Breast epithelium (tissue), 4 donors: ENCODE measurements at places on chromosomes 4 and X. TPM values are rescaled to one million over a fixed set of nuclear protein-coding genes. Genes with fewer than 3 reads are reported as not detected.
A peak's percentile ranks its signal among the peaks of the same experiment; 100 is the strongest.

- H3K27ac ChIP-seq: peak overlapping the region; percentile 74
- H3K4me3 ChIP-seq: no peak overlapping the region
- no peak for DNase-seq
- no peaks in the 10 kb centered on the region for H3K4me1 ChIP-seq
- no peaks in the 10 kb centered on the region for H3K27me3 ChIP-seq
Measured at GRCh38 chr4:98585596-98585995, 72.8 kb downstream of the TSPAN5 start.

DNA sequence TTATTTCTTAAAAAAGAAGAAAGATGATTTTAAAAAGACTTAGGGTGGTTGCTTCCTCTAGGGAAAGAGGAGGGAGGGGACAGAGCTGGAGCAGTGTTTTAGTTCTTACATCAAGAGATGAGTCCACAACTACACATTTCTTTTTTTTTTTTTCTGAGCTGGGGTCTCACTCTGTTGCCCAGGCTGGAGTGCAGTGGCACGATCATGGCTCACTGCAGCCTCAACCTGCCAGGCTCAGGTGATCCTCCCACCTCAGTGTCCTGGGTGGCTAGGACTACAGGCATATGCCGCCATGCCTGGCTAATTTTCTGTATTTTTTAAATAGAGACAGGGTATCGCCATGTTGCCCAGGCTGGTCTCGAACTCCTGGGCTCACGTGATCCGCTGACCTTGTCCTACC lies 17.2 kb downstream of the SH3KBP1 start:
- H3K4me1 ChIP-seq: no peaks in the 10 kb centered on the region
- H3K27ac ChIP-seq: no peak overlapping the region
- no peaks in the 10 kb centered on the region for H3K27me3 ChIP-seq
- H3K4me3 ChIP-seq: no peak overlapping the region
- H3K36me3 ChIP-seq: no peaks in the 10 kb centered on the region

GRCh38 chr4:133775881-133776280 lies 425.7 kb downstream of the PABPC4L start:
- no peak for DNase-seq
- no peak overlapping the region for H3K27ac ChIP-seq
- H3K27me3 ChIP-seq: no peaks in the 10 kb centered on the region
- H3K4me3 ChIP-seq: no peak overlapping the region
- no peaks in the 10 kb centered on the region for H3K36me3 ChIP-seq
- H3K4me1 ChIP-seq: no peaks in the 10 kb centered on the region

DNA sequence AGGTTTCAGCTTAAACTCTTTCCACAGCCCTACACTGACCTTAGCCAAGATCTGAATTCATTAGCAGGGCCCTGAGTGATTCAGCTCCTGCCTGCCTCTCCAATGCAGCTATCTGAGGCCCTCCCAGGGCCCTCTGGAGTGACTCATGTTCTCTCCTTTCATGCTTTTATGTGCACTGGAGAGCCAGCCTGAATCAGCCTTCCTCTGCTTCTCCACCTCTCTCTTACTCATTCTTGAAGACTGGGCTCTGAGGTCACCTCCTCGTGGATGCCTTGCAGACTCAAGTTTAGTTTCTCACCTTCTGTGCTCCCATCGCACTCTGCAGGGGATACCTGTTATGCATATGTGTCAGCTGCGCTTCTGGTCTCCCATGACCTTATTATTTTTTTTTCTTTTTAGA lies 3.1 kb upstream of the OCIAD2 start:
- no peak overlapping the region for H3K4me3 ChIP-seq
- no peak for DNase-seq
- H3K27ac ChIP-seq: no peak overlapping the region
- no peaks in the 10 kb centered on the region for H3K36me3 ChIP-seq
- H3K4me1 ChIP-seq: no peaks in the 10 kb centered on the region

GRCh38 chr4:76830612-76830963 lies 67.4 kb downstream of the SOWAHB start:
- H3K4me1 ChIP-seq: no peaks in the 10 kb centered on the region
- no peak overlapping the region for H3K4me3 ChIP-seq
- DNase-seq: no peak
- H3K27me3 ChIP-seq: no peaks in the 10 kb centered on the region

DNA sequence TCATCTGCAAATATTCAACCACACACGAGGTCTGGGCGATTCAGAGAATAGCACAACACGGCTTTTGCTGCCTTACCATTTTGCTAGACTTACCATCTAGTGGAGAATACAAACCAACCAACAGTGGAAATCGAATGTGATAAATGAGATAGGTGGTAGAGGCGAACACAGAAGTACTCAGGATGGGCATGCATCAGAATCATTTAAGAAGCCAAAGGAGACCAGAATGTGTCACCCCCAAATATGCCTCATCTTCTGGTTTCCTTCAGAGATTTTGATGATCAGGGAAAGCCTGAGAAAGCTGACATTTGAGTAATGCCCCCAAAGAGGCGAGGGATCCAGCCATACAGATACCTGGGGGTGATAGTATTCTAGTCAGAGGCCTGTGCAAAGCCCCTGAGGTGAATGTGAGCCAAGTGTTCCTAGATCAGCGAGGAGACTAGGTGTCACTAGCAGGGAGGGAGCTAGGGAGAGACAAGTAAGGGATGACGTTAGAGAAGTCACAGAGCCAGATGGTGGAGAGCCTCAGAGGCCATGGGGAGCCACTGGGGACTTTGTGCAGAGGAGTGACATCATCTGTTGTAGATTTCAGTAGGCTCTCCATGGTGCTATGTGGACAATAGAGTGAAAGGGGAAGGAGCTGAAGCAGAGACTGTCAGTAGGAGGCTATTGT lies 1.7 kb downstream of the MTMR1 start:
- DNase-seq: no peak
- no peak overlapping the region for H3K4me3 ChIP-seq
- no peaks in the 10 kb centered on the region for H3K27me3 ChIP-seq
- H3K36me3 ChIP-seq: no peaks in the 10 kb centered on the region

- no peaks in the 10 kb centered on the region for H3K4me1 ChIP-seq
- H3K27ac ChIP-seq: no peak overlapping the region
- no peaks in the 10 kb centered on the region for H3K27me3 ChIP-seq
- no peak for DNase-seq
- no peak overlapping the region for H3K4me3 ChIP-seq
Measured at GRCh38 chr4:176805155-176805554, 12.4 kb upstream of the VEGFC start.

DNA sequence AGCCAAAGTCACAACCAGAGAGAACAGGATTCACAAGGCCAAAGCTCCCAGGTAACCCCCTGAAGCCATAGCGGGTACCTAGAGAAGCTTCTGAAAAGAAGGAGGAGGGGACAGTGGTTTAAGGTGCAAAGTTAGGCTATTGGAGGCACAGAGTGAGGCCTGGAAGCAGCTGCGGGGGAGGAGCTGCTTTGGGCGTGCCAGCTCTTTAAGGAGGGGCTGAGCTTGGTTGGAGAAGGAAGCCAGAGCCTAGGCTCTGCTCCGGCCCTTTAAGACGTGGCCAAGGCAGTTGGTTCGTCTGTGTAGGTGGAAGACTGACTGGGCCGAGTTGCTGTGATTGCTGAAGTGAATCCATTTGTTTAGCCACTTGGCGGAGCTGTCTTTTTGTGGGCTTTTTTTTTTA lies 1.5 kb downstream of the KLF8 start:
- peak; percentile 69 for DNase-seq
- peaks cover 36% of the 10 kb centered on the region for H3K27me3 ChIP-seq
- peak overlapping the region; percentile 50 for H3K4me3 ChIP-seq

GRCh38 chr4:26751838-26752237 lies 108.8 kb upstream of the STIM2 start:
- H3K4me1 ChIP-seq: no peaks in the 10 kb centered on the region
- no peak overlapping the region for H3K27ac ChIP-seq

- DNase-seq: no peak
- H3K4me1 ChIP-seq: no peaks in the 10 kb centered on the region
- H3K27ac ChIP-seq: peak overlapping the region; percentile 94
- peak overlapping the region; percentile 78 for H3K4me3 ChIP-seq
- H3K27me3 ChIP-seq: no peaks in the 10 kb centered on the region
Measured at GRCh38 chr4:73070074-73070390, 516 bp upstream of the COX18 start.

- peak within 1 kb of the TSS; percentile 54 for H3K4me3 ChIP-seq
- no peak for DNase-seq
- H3K4me1 ChIP-seq: no peaks in the 10 kb centered on the region
Measured at GRCh38 chrX:6228720-6229119, at the start of gene NLGN4X. Gene NLGN4X (minus strand): TSS chrX:6228867. CDS start chrX:6151466, 77,401 bp downstream.

- no peaks in the 10 kb centered on the region for H3K27me3 ChIP-seq
- no peak overlapping the region for H3K27ac ChIP-seq
- H3K4me1 ChIP-seq: no peaks in the 10 kb centered on the region
- DNase-seq: no peak
Measured at GRCh38 chr4:165855191-165855590, 17.8 kb upstream of the TLL1 start.

- H3K27ac ChIP-seq: no peak overlapping the region
- no peaks in the 10 kb centered on the region for H3K27me3 ChIP-seq
- H3K36me3 ChIP-seq: no peaks in the 10 kb centered on the region
- H3K4me1 ChIP-seq: no peaks in the 10 kb centered on the region
- no peak overlapping the region for H3K4me3 ChIP-seq
Measured at GRCh38 chr4:102537269-102537668, 36.1 kb downstream of the NFKB1 start.

- peak overlapping the region; percentile 46 for H3K4me3 ChIP-seq
- no peaks in the 10 kb centered on the region for H3K36me3 ChIP-seq
- DNase-seq: no peak
- no peaks in the 10 kb centered on the region for H3K4me1 ChIP-seq
Measured at GRCh38 chrX:45766981-45767501, 566.4 kb upstream of the DIPK2B start.

DNA sequence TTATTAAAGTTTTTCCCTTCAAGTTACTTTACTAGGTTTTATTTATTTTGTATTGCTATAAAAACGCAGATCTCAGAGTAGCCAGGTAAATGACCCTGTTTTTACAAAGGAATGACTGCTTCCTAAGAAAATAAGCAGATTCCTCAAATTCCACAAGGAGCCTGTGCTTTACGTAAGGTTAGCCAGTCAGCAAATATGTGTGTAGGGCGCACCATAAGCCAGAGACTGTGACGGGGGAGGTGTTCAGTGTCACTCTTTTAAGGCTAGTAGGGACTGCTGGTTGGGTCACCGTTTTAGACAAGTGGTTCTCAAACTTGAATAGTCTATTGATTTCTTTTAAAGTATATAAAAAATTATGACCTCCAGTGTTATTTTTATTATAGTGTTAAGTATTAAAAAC lies 119.9 kb downstream of the ANK2 start:
- H3K27ac ChIP-seq: no peak overlapping the region
- no peaks in the 10 kb centered on the region for H3K27me3 ChIP-seq
- no peak for DNase-seq
- no peak overlapping the region for H3K4me3 ChIP-seq
- no peaks in the 10 kb centered on the region for H3K36me3 ChIP-seq

DNA sequence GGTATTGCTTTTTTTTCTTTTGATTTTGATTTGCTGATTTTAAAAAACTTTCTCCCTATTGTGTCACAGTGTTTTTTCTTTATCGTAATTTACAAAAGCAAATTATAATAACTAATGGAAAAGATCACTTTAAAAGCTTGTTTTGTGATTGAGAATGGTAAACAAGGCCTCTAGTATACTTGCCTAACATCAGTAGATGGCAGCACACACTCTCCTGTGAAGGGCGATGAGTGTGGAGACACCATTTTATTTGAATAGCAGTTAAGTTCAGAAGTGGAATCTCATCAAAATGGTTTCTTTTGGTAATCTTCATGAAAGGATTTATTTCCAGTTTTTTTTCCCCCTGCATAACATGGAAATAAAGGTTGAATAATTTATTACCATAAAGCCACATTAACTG lies 72.3 kb downstream of the PAK3 start:
- no peak for DNase-seq
- no peaks in the 10 kb centered on the region for H3K36me3 ChIP-seq
- peaks cover 35% of the 10 kb centered on the region for H3K27me3 ChIP-seq
- no peak overlapping the region for H3K27ac ChIP-seq
- no peak overlapping the region for H3K4me3 ChIP-seq
- no peaks in the 10 kb centered on the region for H3K4me1 ChIP-seq

DNA sequence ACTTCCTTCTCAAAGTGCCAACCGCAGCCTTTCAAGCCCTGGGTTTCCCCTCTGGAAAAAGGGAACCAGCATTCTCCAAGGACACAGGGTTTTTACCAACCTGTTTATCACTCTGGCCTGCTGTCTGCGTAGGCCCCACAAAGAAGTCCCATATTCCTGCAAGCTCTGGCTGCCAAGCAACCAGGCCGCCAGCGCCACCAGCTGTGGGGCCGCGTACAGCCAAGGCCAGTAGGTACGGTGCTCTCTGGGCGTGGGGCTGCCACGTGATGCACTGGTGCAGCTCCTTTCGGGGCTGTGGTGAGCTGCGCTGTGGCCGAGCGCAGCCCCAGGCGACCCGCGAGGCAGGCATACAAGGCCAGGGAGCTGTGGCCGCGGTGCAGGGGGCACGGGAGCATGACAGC lies 22.1 kb downstream of the LUZP4 start:
- no peak overlapping the region for H3K27ac ChIP-seq
- H3K4me3 ChIP-seq: no peak overlapping the region
- H3K4me1 ChIP-seq: no peaks in the 10 kb centered on the region

- H3K4me3 ChIP-seq: no peak overlapping the region
- no peaks in the 10 kb centered on the region for H3K36me3 ChIP-seq
- H3K27me3 ChIP-seq: no peaks in the 10 kb centered on the region
Measured at GRCh38 chr4:172785613-172786012, 383.0 kb upstream of the GALNT7 start.

Gene HPRT1
- total RNA-seq: 8.0 TPM

Gene ADGRA3
- total RNA-seq: 45.9 TPM

Gene FAM53A
- 3.7 TPM for total RNA-seq
